Stimulated activated CD8-positive, alpha-beta memory T cell treated with anti-CD3 and anti-CD28 coated beads, Interleukin-15, amount 100 ng/mL, for 24 hours (primary cell): ENCODE measurements at places on chromosomes 2 and 18.
A peak's percentile ranks its signal among the peaks of the same experiment; 100 is the strongest.

- DNase-seq, result no peak
Observed at GRCh38 chr18:59311631-59312030, 6.8 kb downstream of the CPLX4 start.

DNA sequence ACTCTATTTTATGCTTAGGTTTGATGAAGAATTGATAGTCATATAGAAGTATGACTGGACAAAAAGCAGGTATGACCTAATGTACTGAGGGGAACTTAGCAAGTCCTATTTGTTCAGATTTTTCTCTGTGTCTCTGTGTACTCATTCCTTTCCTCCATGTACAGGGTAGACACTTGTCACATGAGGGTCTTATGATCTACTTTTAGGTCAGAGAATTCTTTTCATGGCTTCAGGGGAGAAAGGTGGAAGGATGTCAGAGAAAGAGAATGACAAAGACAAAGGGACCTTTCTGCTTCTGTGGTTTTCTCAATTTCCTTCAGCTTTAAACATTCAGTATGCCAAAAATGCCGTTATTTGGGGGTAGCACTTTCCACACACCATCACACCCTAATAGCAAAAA, 181.6 kb downstream of the WDPCP start:
- DNase-seq, result no peak

GRCh38 chr2:47379384-47379783, 23.6 kb upstream of the MSH2 start:
- no peak for DNase-seq

GRCh38 chr2:242035858-242036652, 166.5 kb downstream of the RTP5 start:
- DNase-seq, result no peak

DNA sequence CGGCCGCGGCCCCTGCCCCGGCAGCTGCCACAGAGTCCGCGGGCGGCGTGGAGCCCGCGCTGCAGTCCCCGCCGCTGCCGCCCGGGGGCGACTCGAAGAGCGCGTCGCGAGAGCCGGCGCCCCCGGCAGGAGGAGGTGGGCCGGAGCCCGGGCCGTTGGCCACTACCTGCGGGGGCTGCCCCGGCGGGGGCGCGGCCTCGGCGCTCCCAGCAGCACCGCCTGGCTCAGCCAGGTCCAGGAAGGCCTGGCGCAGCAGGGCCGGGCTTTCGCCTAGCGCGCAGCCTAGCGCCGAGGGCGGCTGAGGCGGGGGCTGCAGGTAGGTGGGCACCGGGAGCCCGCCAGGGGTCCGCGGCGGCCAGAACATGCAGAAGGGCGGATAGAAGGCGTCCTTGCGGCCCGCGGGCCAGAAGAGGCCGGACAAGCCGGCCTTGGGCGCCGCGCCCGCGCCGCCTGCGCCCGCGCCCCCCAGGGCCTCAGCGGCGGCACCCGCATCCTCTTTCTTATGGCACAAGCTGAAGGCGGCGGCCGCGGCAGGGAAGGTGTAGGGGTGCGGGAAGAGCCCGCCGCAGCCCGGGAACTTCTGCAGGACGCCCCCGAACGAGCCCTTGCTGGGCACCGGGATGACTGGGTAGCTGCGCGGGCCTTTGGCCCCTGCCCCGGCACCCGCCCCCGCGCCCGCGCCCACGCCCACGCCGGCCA, 3.9 kb downstream of the SKOR2 start:
- no peak for DNase-seq

DNA sequence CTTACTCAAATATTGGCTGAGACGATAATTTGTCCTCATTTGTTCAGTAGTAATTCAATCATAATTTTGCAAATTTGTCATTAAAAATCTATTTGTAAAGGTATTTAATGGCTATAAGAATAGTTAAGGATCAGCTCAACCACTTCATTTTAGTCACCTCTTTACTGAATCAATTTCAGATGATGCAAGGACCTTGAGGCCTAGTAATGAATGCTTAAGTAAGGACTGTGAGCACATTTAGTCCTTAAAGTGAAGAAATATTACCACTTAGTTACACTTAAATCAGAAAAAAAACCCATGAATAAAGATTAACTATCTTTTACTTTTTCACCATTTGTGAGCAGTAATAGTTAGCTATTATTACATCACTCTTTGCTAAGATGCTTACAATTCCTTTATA, 778.9 kb downstream of the CCDC85A start:
- no peak for DNase-seq

DNA sequence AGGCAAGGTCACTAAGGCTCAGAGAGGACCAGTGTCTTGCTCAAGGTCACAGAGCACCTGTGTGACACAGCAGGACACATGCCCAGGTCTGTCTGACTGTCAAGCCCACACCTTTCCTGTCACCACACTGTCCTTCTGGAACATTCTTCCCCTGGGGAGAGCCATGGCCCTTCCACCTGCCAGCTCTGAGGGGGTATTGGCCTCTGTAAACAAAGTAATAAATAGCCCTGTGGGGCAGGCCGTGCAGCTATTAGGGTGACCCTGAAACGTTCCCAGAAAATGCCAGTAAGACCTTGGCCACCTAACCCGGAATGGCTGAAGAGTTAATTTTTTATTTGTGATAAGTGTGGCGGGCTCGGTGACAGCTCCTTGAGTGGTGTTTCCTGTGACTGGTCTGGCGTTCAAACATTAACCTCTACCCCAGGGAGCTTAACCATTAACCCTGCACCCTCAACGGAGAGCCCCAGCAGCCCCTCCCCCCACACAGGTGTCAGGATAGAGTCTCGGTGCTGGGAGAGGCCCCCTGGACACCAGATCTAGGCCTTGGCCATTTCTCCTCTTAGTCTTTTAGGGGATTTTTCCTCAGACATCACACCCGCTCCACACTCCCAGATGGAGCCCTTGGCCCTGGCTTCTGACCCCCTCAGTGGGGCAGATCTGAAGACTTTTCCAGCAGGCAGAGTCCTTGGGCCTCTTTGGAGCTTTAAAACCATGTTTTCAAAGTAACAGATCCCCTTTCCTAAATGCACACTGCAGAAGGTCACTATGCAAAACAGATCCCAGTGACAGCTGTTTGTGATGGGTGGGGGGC, 36.6 kb downstream of the SCTR start:
- DNase-seq, result no peak

DNA sequence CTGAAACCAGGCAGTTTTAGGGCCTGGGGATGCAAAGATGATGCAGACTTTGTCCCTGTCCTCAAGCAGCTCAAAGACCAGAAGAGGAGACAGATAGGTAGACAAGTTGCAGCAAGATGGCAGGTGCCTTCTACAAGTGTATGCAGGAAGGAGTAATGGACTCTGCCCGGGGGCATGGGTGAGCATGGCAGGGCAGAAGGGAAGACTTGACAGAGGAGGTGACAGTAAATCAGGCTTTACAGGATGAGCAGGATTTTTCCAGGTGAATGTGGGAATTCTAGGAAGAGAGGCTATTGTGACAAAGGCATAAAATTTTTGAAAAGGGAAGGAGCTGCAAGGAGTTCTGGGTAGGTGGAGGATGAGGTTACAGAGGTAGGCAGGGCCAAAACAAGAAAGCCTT, 4.7 kb downstream of the EFEMP1 start:
- no peak for DNase-seq

- DNase-seq, result no peak
Observed at GRCh38 chr2:68737711-68738110, 3.1 kb downstream of the ARHGAP25 start.

DNA sequence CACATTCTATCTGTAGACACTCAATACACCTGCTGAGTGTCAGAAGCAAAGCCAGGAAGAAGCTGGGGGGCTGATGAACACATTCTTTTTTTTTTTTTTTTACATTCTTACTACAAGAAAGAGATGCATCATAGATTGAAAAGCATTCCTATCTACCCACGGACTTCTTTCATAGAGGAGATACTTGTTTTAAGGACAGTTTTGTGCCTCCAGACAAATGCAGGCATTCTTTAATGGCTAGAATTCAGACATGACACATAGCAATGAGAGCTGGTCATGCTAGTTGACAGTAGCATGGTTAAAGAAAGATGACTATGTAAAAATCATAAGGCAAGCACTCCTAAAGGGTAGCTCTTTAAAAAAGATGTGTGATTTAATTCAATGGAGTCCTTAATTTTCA, 110.2 kb downstream of the EPHA4 start:
- no peak for DNase-seq

DNA sequence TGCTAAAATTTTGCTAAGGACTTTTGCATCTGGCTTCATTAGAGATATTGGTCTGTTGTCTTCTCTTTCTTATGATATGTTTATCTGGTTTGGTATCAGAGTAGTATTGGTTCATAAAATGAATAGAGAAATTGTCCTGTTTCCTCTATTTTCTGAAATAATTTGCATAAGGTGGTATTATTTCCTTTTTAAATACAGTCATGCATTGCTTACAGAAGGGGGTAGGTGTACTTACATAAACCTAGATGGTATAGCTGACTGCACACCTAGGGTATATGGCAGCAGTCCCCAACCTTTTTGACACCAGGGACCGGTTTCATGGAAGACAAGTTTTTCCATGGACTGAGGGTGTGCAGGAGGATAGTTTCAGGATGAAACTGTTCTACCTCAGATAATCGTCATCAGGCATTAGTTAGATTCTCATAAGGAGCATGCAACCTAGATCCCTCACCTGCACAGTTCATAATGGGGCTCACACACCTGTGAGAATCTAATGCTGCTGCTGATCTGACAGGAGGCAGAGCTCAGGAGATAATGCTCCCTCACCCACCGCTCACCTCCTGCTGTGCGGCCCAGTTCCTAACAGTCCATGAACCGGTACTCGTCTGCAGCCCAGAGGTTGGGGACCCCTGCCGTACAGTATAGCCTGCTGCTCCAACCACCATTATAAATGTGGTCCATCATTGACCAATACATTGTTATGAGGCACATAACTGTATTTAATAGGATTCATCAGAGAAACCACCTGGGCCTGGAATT, 189.2 kb downstream of the FAM210A start:
- DNase-seq, result no peak

GRCh38 chr18:60246606-60247005, 126.0 kb downstream of the MC4R start:
- DNase-seq, result no peak

- no peak for DNase-seq
Observed at GRCh38 chr18:56443166-56443907, 195.1 kb downstream of the TXNL1 start.

GRCh38 chr18:74465775-74466174, 8.7 kb upstream of the DIPK1C start:
- DNase-seq, result no peak

- DNase-seq, result no peak
Observed at GRCh38 chr2:64631771-64632170, 21.9 kb downstream of the SERTAD2 start.

DNA sequence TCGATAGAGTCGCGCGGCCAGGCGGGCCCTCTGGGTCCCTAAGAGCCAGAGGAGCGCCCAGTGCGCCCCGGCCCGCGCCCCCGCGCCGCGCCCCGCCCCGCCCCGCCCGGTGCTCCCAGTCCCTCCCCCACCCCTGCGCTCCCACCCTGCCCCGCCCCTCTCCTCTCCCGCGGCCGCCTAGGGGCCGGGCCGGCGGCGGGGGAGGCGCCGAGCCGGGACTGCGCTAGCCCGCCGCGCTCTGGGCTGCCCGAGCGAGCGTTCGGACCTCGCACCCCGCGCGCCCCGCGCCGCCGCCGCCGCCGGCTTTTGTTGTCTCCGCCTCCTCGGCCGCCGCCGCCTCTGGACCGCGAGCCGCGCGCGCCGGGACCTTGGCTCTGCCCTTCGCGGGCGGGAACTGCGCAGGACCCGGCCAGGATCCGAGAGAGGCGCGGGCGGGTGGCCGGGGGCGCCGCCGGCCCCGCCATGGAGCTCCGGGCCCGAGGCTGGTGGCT, at the start of gene GPC1:
Gene GPC1, plus strand, starts transcription at position 207 of the 491 bp plus-strand sequence. Its CDS starts 256 bp downstream, at position 463.
- peak; percentile 26 for DNase-seq

DNA sequence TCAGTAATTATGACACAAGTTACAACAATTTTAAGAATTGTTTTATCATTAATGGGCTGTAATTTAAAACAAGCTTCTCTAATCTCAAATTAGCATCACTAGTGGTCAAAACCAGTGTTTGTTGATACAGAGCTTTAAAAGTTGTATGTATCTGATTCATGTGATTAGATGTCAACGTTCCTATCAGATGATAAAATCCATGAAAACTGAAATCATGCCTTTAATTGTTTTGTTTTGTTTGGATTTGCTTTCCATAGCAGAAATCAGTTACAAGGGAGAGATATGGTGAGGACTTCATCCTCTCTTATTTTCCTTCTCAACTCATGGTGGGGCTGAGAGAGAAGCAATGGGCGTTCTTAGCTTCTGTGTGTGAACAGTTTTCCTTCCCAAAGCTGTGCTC, 469.6 kb downstream of the PID1 start:
- no peak for DNase-seq

- no peak for DNase-seq
Observed at GRCh38 chr2:40118622-40119021, 333.3 kb downstream of the SLC8A1 start.

DNA sequence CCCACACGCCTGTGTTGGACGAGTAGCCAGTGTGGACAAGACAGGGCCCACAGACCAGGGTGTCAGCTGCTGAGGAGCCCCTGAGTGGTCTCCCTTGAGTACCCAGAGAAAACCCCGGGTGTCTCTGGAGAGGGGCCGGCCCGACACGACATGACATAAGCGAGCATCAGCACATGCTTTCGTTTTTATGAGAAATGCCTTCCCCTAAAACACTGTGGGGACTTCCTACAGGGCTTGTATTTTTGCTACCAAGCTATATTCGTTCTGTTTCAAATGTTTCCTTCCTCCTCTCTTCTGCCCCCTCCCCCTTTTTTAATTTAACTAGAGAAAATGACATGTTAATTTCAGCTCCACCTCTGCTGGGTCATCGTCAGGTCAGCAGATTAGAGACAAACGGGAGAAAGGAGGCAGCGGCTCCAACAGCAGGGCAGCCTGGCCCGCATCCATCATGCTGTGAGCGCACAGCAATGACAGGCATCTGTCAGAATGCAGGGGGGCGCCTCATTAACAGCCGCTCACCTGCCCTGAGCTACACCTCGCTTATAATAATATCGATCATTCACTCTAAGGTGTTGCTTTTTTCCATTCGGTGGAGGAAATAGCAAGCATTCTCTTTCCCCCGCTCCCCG, 286.2 kb downstream of the ZNF516 start:
- no peak for DNase-seq

GRCh38 chr18:39519741-39520140, 1954.1 kb upstream of the CELF4 start:
- DNase-seq, result no peak

- DNase-seq, result no peak
Observed at GRCh38 chr2:203670939-203671338, 35.5 kb upstream of the CD28 start.

DNA sequence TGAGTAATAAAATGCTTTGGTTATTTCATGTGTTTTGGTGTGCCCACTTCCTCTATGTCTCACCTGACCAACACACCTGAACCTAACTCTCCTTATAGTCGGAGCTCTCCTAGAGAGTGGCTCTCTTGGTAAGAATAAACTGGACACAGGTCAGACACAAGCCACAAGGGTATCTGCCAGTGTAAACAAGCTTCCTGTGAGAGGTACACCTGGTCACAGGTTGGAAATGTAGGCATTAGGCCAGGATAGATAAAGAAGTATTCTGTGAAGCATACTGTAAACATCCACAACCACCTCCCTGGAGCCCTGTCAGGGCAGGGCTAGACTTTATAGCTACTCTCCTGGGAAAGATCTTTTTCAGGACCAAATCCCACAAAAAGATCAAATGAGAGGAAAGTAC, 69.4 kb downstream of the ZDBF2 start:
- no peak for DNase-seq
